Thymus (tissue), 14 donors: ENCODE measurements at places on chromosomes 1 and 21.

DNA sequence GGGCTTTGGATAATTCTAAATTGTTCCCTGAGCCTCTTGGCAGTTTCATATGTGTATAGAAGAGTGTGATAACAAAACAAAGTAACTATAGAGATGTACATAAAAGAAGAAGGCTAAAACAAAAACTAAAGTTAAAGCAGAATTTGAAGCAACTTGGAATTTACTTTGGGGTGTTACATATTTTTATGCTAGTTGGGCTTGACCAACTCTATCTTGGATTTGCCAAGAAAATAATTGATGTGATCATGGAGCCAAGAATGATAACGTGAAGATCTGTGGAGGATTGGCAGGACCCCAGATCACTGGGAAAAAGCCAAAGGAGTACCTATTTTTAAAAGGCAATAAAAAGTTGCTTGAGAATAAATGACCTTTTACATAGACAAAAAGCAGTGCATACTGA, 206.9 kb downstream of the LMO4 start:
- DNase-seq, result no peak

DNA sequence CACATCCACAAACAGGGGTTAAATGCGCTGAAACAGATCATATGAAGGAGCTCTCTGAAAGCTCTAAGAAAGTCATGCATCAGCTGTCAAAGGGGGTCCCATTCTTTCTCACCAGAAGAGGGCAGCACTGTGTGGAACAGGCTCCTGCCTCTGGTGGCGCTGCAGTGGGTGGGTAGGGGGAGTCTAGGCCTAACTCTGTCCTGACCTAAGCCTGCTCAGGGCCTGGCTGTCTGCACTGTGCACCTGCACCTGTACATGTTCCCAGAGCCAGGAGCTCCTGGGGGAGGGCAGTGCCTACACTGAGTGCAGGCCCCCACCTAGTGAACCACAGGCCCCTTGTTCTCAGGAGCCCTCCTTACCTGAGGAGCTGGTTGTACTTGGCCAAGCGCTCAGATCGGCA, 16.0 kb downstream of the ENO1 start:
- no peak for DNase-seq

DNA sequence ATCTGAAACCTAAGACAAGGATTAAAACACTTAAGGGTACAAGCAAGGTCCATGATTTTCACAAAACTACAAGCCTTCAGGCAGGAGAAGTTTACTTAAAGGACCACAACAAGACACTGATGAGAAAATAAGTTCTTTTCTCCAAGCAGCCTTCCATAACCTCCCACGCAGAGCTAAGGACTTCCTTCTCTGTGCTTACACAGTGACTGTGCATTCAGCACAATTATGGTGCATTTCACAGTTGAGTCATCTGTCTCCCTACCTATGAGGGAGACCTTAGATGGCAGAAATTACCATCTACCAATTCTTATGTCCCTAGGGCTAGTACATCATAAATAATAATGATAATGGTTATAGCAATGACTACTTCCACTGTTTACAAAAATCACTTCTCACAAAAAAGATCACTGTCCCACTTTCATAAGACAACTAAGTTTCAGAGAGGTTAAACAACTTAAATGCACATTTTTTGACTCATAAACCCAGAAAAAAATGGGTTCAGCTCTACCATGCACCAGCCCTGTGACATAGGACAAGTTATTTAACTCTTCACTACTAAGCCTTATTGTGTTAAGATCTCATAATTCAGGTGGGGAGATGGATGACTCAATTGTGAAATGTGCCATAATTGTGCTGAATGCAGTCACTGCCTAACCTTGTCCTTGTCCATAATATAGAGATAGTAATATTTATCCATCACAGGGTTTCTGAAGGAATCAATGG, 45.3 kb downstream of the TARBP1 start:
- no peak for DNase-seq

- no peak for DNase-seq
These were observed 143.1 kb downstream of the PCBP3 start for GRCh38 chr21:45786660-45787059.

- no peak for DNase-seq
These were observed 82.8 kb downstream of the GLIS1 start for GRCh38 chr1:53655931-53656746.

- DNase-seq, result no peak
These were observed 190.7 kb upstream of the ARHGEF16 start for GRCh38 chr1:3263790-3264189.

GRCh38 chr1:185568155-185569123, 165.8 kb upstream of the HMCN1 start:
- DNase-seq, result no peak

DNA sequence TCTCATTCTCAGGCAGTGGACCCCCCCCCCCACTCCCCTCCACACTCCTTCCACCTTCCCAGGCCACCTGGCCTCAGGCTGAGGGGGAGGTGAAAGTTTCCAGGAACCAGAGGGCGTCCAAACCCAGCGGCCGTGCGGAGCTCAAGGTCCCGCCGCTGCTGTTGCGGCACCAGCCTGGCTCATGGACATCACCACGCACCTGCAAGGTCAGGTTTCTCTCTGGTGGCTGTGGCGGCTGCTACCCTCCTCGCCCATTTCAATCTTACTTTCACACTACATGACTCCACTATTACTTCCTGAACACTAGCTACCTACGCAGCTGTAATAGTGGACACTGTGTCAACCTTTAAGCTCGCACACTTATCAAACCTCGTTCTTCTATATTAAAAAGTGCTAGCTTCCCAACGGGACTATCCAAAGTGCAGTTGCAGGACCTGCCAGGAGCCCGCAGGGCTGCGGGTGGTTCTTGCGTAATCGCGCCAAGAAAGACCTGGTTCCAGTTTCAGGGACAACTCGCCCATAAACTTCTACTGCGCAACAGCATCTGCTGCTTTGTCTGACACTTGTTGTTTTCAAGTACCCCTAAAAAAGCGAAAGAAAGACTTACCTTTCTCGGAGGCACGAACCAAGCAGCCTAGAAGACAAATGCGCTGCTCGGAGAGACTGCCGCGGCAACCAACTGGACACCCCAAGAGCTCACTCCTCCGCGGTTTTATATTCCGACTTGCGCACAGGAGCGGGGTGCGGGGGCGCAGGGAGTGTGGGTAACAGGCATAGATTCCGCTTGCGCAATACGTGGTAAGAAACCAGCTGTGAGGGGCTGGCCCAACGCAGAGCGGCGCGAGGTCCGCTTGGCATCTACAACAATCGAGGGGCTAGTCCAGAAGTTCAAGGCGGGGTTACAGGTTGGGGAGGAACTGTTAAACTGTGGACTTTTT, at the start of gene DIRAS3:
Gene DIRAS3, minus strand, starts transcription at position 687 of the 938 bp plus-strand sequence. CDS start 3,330 bp downstream, outside the sequence.
- no peak for DNase-seq

DNA sequence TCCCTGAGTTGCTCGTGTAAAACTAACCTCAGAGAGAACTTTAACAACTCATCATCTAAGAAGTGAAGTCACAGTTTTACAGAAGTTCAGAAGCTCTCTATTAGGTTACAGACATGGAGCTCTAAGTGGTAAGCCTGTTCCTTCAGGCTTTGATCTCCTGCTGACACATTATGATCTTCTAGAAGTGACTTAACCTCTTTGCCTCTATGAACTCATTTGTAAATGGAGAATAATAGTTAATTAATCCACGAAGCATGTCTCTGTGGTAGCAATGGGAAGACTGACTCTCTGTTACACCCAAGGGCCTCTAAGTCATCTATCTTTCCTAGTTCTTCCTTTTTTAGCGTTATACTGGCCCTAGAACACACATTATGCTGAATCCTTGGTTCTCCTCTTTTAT, 157.9 kb upstream of the NRIP1 start:
- DNase-seq, result no peak

GRCh38 chr1:72050551-72050950, 231.8 kb downstream of the NEGR1 start:
- DNase-seq, result no peak

DNA sequence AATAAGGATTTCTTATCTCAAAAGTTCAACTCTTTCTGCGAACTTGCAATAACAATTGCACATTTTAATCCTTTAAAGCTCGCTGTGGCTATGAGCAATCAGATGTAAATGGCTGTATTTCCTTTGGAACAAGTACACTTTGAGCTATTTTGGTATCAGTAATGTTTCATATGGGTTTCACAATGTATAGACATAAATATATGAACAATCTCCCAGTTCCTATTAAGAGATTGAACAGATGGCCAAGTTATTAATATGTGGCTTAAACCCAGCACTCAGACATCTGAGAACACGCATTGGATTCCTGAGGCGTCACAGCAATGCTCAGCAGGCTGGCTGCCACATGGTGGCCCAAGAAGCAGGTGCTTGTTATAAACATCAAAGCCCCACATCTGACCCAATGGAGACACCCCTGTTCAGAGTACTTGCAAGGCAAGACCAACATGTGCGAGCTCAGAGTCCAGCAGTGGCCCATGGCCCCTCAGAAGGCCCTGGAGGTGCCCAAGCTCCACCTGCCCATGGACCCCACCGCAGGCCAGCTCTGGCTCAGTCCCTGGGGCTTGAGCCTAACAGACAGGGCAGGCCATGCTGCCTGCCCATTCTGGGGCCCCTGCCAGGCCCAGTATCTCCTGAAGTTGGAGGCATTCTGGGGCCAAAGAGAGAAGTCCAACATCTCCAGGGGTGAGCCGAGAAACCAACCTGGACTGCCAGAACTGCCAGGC, 23.7 kb downstream of the PSMG1 start:
- DNase-seq, result no peak

- DNase-seq, result no peak
These were observed 33.6 kb downstream of the SOAT1 start for GRCh38 chr1:179327196-179327595.

- DNase-seq, result peak; percentile 61
These were observed 7.0 kb downstream of the SIM2 start for GRCh38 chr21:36705679-36706481.

- DNase-seq, result no peak
These were observed 35.7 kb upstream of the ARHGAP29 start for GRCh38 chr1:94273111-94273510.

GRCh38 chr1:19809044-19809750, 5.9 kb downstream of the RNF186 start:
- no peak for DNase-seq

DNA sequence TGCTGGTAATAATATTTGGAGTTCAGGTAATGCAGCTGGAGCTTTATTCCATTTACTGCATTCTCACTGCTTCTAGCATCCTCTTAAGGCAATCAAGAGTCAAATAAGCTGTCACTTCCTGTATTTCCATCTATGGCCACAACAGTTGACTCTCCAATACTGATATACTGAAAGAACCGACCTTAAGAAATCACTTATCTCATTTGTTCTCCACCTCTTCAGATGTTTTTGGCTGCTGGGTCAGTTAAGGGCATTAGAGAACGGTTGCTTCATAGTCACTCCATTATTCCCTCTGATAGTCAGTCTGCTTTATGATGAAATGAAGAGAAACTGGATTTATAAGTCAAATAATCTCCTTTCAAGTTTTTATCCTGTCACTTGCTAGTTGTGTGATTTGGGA, 14.2 kb upstream of the RGS4 start:
- no peak for DNase-seq

GRCh38 chr1:90133133-90133532, 138.2 kb downstream of the ZNF326 start:
- no peak for DNase-seq

GRCh38 chr1:1918901-1919303, at the start of gene TMEM52:
TMEM52 (minus strand) TSS chr1:1919279; CDS start chr1:1919265, 14 bp downstream.
- DNase-seq, result no peak

DNA sequence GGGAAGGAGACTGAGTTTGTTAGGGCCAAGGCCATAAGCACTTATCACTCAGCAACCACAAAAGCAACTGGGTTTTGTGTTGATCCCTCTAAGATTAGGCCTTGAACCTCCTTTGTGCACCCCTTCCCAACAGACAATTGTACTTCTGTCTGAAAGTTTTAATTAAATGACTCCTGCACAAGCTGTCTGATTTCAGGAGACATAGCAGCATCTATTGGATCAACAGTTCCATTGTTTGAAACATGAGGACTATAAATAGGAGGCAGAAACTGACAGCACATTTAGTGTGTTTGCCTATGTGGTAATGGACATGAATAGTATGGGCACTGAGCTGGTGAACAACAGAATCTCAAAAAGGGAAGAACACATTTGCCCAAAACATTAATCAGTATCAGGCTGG, 167.3 kb upstream of the KCNJ6 start:
- DNase-seq, result no peak

DNA sequence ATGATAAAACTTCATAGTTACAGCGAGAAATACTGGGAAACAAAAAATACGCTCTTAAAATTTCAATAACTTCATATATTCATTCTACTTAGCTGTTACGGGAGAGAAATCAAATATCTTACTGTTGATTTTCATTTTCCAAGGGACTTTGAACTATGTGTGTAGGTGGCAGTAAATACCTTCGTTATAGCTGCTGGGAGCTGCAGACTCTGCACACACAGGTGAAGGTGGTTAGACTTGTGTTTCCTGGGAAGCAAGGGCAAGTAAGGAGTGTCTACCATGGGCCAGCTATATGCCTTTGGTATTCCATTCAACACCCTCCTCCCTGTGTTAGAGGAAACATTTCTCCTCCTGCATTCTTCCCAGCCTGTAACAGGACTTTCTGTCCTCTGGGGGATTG, 51.4 kb upstream of the DIRAS3 start:
- no peak for DNase-seq

DNA sequence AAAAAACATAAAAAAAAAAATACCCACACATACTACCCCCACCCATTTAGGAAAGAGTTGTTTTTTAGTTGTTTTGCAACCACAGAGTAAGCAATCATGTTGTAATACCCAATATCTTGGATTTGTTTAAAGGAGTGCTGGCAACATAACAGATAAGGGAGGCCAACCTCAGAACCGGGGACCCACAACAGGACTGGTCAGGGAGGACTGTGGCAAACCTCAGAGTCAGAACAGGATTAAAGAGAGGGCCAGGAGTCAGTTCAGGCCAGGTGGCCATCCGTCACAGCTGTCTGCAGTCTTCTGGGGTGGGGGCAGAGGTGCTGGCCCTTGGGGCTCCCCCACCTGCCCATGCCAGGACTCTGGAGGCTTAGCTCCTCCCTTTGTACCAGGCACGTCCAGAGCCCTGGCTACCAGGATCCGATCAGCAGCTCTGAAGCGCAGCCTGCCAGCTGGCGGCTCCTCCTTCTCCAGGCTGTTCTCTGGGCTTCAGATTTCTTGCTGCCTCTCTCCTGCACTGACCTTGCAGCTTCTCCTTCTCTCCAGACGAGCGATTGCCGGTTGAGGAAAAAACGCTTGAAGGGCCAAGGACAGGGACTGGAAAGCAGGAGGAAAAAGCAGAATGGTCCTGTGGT, 7.9 kb downstream of the H6PD start:
- DNase-seq, result no peak

GRCh38 chr1:16618719-16619118, 5.4 kb upstream of the NBPF1 start:
- no peak for DNase-seq

GRCh38 chr1:198363625-198364151, 176.8 kb downstream of the ATP6V1G3 start:
- DNase-seq, result no peak

GRCh38 chr1:161133220-161133740, 813 bp upstream of the DEDD start:
- DNase-seq, result no peak

GRCh38 chr1:221343136-221343535, 398.8 kb downstream of the DUSP10 start:
- DNase-seq, result no peak

DNA sequence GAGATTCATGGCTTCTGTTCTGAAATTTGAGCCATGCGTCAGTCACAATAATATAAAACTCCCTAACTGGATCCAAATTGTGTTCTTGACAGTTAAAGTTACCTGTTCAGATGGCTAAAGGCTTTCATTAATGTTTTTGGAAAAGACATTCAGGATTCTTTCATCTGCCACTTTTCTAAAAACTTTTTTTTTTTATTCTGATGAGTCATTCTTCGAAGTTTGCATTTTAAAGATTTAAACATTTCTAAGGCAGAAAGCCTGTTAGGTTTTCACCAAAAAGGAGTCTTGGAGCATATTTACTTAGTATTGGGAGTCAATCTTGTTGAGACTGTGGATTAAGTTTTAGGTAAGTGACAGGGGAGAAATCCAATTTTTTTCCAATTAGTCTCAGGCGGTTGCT, 18.9 kb upstream of the SDC3 start:
- no peak for DNase-seq
